ENCODE measurements at places on chromosomes 3 and 15. TPM values are rescaled to one million over a fixed set of nuclear protein-coding genes. Genes with fewer than 3 reads are reported as not detected.

Gene ZNF620
- 2.7 TPM for total RNA-seq

Gene MINAR1
- 0.45 TPM for total RNA-seq

Gene IL17RC
- 28.8 TPM for total RNA-seq

Gene ERC2
- total RNA-seq: 1.1 TPM

Gene TTLL13
- not detected for total RNA-seq

Gene HHATL
- total RNA-seq: 0.48 TPM

Gene TMCO5A
- total RNA-seq: not detected

DNA sequence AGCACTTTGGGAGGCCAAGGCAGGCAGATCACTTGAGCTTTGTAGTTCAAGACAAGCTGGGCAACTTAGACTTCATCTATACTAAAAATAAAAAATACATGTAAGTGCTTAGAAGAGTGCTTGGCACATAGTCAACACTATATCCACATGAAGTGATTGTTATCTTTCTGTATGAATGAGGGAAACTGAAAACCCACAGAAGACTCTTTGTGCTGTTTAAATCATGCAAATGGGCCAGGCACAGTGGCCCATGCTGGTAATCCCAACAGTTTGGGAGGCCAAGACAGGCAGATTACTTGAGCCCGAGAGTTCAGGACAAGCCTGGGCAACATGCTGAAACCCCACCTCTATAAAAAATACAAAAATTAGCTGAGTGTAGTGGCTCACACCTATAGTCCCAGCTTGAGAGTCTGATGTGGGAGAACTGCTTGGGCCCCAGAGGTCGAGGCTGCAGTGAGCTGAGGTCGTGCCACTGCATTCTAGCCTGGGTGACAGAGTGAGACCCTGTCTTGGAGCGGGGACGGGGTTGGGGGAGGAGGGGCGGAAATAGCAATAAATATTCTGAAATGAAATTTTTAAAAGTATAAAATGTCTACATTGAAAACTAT, 129.7 kb downstream of the NR2E3 start:
- DNase-seq: peak; percentile 49

- DNase-seq: no peak
Measured at GRCh38 chr3:71456156-71456555, 127.4 kb downstream of the FOXP1 start.

DNA sequence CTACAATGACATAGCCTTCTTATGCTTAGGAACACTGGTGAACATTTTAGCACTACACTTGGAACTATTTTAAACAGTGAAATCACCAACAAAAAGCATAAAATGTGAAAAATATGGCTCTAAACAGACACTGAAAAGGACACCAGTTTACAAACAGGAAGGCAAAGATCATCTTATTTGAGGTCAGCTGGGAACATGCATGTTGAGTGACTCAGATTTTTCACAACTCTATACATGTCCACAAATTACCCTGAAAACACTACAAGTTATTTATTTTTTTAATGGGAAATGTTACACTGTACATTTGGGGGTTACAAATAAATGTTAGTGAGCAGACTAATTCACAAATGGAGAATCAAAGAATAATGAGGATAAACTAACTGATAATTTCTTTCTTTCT, 12.5 kb upstream of the GK5 start:
- no peak for DNase-seq

GRCh38 chr3:122536632-122537001, 21.9 kb upstream of the KPNA1 start:
- DNase-seq: no peak

DNA sequence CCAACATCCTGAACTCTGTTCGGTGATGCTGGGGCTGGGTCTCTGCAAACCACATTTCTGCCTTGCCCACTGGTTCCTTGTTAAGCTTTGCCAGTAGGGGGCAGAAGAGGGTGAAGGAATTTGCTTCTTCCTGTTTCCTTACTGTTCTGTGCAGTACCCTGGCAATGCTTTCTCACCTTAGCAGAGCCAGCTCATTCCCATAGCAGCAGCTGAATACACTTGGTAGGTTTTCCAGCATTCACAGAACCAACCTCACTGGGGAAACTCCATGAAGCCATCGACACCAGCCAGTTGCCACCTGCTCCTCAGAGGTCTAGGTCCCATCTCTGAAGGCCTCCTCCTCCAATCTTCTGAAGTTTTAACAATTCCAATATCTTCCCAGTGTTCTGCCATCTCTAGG, 308.4 kb downstream of the PDCD6IP start:
- no peak for DNase-seq

GRCh38 chr3:132253262-132253878, 63.8 kb upstream of the ACP3 start:
- no peak for DNase-seq

- DNase-seq: no peak
Measured at GRCh38 chr3:184145111-184145524, 10.0 kb downstream of the EIF2B5 start.

- DNase-seq: no peak
Measured at GRCh38 chr15:52162260-52162659, 28.9 kb downstream of the GNB5 start.

DNA sequence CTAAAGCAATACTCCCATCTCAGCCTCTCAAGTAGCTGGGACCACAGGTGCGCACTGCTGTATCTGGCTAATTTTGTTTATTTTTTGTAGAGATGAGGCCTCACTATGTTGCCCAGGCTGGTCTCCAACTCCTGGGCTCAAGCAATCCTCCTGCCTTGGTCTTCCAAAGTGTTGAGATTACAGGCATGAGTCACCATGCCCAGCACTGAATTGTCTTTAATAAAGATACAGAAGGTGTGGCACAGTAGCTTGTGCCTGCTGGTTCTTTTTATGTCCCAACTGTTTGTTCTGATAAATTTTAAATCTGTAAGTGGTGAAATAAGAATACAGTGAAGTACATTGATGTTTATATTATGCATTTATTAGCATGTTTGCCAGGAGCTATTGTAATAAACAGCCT, 20.6 kb upstream of the TRAK1 start:
- no peak for DNase-seq

- no peak for DNase-seq
Measured at GRCh38 chr3:10235551-10235950, 12.7 kb upstream of the TATDN2 start.
